CD14-positive monocyte (primary cell): ENCODE measurements at places on chromosomes 7 and 10.

DNA sequence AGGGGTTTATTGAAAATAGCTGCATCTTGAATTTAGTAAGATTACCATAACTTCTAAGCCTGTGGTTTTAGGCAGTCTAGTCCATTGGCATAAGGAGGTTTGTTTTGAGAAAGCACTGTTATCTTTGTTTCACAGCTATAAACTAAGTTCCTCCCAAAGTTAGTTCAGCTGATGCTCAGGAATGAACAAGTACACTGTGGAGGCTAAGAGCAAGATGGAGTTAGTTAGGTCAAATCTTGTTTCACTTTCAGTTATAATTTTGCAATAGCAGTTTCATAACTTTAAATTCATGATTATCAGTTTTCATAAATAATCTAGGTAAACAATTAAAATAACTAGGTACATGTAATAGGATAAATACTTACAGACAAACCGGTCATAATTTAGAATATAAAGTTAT, 15.4 kb downstream of the SEC61G start:
- no peak overlapping the region for H3K27ac ChIP-seq
- DNase-seq: no peak
- H3K27me3 ChIP-seq: no peaks in the 10 kb centered on the region
- no peak overlapping the region for H3K4me3 ChIP-seq
- H3K36me3 ChIP-seq: peaks cover 4% of the 10 kb centered on the region
- no peaks in the 10 kb centered on the region for H3K4me1 ChIP-seq

DNA sequence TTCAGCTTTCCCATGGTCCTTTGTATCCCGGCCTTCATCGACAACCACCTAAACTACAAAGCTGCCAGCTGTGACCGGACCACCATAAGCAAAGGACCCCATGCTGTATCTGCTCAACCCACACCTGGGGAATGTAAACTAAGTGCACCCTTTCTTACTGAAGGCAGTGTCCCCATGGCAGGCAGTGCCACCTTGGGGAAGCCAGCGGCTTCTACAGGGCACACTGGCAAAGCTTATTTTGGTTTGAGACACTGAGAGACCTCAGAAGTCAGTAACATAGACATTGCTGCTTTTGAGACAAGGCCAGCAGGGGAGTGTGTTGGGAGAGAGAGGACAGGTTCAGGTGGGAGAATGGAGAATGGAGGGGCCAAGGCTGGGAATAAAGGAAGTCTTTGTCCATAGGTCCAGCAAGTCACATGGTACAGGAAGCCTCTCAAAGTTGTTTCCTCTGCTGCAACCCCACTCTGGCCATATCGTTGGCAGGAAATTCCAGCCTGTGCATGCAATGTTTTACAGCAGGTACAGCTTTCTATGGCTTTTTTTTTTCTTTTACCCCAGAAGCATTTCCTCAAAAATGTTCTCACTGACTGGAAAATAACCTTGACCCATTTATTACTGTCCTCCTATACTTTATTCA, 85.9 kb upstream of the NPVF start:
- H3K27me3 ChIP-seq: no peaks in the 10 kb centered on the region
- no peaks in the 10 kb centered on the region for H3K4me1 ChIP-seq
- no peak for DNase-seq
- H3K27ac ChIP-seq: no peak overlapping the region
- no peaks in the 10 kb centered on the region for H3K36me3 ChIP-seq
- H3K4me3 ChIP-seq: no peak overlapping the region

DNA sequence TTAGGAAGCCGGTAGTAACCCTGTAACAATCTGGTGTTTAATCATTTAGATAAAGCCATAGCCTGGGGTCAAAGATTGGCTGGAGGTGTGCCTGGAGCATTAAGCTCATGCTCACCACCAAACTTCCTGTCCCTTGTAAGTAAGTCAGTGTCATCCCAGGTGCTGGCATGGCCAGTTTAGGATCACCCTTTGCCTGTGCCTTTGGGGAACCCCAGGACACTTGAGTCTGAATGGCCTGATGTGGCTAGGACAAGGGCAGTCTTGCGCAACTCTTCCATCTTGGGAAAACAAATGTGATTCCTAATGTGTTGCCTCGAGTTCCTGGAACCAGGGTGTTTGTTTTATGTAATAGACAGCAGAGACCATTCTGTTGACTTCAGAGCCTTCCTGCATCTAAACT, 154.8 kb downstream of the GRK5 start:
- DNase-seq: no peak
- peaks cover 6% of the 10 kb centered on the region for H3K4me1 ChIP-seq
- no peak overlapping the region for H3K27ac ChIP-seq
- H3K36me3 ChIP-seq: no peaks in the 10 kb centered on the region
- H3K4me3 ChIP-seq: no peak overlapping the region

DNA sequence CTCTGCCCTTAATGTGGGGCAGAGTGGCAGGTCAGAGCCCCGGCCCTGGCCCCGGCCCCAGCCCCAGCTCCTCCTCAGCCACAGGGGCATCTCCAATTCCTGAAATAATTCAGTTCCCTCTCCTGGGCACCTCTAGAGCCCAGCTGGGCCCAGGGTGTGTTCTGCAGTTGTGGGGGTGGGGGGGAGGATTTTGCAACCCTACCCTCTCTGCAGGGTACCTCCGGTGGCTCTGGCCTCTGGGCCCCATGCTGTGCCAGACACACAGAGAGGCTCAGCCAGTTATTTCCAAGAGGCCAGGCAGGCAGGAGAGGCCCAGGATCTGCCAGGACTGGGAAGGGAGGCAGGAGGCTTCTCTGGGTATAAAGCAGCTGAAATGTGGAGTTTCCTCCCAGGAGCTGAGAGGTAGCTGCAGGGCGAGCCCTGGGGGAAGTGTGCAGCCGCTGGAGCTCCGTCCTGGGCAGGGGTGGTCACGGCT, 47.9 kb downstream of the PWWP2B start:
- peak overlapping the region; percentile 87 for H3K27ac ChIP-seq
- no peak for DNase-seq
- H3K4me3 ChIP-seq: no peak overlapping the region
- H3K27me3 ChIP-seq: no peaks in the 10 kb centered on the region
- peaks cover 69% of the 10 kb centered on the region for H3K4me1 ChIP-seq
- no peaks in the 10 kb centered on the region for H3K36me3 ChIP-seq

GRCh38 chr10:125565046-125565445, 117.9 kb downstream of the TEX36 start:
- H3K27ac ChIP-seq: no peak overlapping the region
- H3K4me1 ChIP-seq: no peaks in the 10 kb centered on the region
- no peak for DNase-seq
- H3K36me3 ChIP-seq: no peaks in the 10 kb centered on the region
- no peaks in the 10 kb centered on the region for H3K27me3 ChIP-seq

DNA sequence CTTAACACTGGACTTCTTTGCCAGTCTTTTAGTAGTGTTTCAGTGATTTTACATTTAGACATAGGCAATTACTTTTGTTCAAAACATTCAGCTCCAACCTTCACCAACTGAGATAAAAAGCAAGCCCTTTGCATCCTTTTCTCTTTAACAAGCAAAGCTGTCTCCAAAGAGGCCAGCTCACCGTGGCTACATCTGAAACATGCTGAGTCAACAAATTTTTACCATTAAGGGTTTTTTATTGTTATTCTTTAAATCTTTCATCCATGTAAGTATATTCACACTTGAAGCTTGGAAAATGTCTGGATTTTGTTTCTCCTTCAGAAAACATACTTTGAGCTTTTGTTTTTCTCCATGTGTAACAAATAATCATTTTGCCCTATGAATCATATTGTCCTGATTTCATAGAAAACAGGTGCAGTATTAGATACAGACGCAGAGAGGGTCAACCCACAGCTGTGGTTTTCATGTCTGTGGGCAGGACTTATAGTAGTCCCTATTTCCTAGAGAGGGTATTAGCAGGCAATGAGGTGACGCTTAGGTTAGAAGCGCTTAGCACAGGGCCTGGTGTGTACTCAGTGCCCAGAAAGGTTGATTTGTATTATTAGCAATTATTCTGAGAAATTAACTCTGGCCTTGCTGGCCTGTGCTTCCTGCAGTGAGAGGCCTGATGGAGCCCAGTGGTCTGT, 99.5 kb downstream of the MKI67 start:
- no peak overlapping the region for H3K27ac ChIP-seq
- H3K4me1 ChIP-seq: no peaks in the 10 kb centered on the region
- peaks cover 14% of the 10 kb centered on the region for H3K36me3 ChIP-seq
- no peak overlapping the region for H3K4me3 ChIP-seq
- H3K27me3 ChIP-seq: no peaks in the 10 kb centered on the region

- H3K27ac ChIP-seq: peak overlapping the region; percentile 28
- H3K36me3 ChIP-seq: no peaks in the 10 kb centered on the region
- H3K27me3 ChIP-seq: no peaks in the 10 kb centered on the region
- H3K4me1 ChIP-seq: peaks cover 13% of the 10 kb centered on the region
- H3K4me3 ChIP-seq: no peak overlapping the region
- no peak for DNase-seq
These were observed 16.7 kb downstream of the USP6NL start for GRCh38 chr10:11594589-11595394.

DNA sequence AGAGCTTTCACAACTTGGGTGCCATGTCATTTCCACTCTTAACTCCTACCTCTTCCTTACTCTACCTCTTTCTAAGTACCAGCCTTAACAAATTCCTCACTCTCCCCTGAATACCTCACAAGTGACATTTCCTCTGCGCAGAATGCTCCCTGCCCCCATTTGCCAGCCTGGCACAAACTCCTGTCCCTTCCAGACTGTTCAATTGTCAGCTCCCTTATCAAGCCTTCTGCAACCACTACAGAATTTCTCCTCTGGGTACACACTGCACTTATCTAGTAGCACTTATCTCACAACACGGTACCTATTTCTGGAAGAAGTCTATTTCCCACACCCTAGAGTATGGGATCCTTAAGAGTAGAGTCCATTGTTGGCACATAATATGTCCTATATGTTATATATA, 39.1 kb upstream of the ANAPC16 start:
- H3K27me3 ChIP-seq: no peaks in the 10 kb centered on the region
- DNase-seq: no peak
- H3K4me3 ChIP-seq: no peak overlapping the region
- H3K27ac ChIP-seq: no peak overlapping the region

- peaks cover 28% of the 10 kb centered on the region for H3K27me3 ChIP-seq
- H3K4me3 ChIP-seq: no peak overlapping the region
- H3K27ac ChIP-seq: no peak overlapping the region
- no peaks in the 10 kb centered on the region for H3K36me3 ChIP-seq
- peaks cover 29% of the 10 kb centered on the region for H3K4me1 ChIP-seq
These were observed 2.5 kb downstream of the ZEB1 start for GRCh38 chr10:31321396-31321941.

DNA sequence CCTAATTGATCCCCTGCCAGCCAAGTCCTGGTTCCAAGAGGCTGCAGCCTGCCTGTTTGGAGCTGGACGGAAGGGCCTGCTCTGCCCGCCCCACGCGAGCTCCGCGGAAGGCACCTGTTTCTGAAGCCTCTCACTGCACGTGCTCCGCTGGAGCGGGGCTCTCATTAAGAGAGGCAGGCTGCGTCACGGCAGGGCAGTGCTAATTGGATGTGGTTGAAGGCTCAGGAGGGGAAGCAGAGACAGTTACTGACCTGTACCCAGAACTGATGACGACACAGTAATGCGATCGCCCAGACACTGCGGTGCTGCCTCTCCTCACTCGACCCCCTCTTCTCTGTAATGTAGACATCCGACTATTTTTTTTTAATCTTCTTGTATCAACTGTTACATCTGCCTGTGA, 411.1 kb upstream of the MGMT start:
- DNase-seq: no peak
- H3K27ac ChIP-seq: no peak overlapping the region
- H3K4me1 ChIP-seq: no peaks in the 10 kb centered on the region
- no peaks in the 10 kb centered on the region for H3K36me3 ChIP-seq
- no peak overlapping the region for H3K4me3 ChIP-seq

GRCh38 chr7:36521911-36522310, 132.2 kb downstream of the ANLN start:
- no peaks in the 10 kb centered on the region for H3K27me3 ChIP-seq
- no peak overlapping the region for H3K4me3 ChIP-seq
- no peak overlapping the region for H3K27ac ChIP-seq
- peaks cover 87% of the 10 kb centered on the region for H3K36me3 ChIP-seq
